Heart right ventricle (tissue), 16 donors: ENCODE measurements at places on chromosomes 2 and 18. TPM values are rescaled to one million over a fixed set of nuclear protein-coding genes. Genes with fewer than 3 reads are reported as not detected.
A peak's percentile ranks its signal among the peaks of the same experiment; 100 is the strongest.

GRCh38 chr18:32289483-32290075 is 99.7 kb downstream of the MEP1B start:
- no peak overlapping the region for H3K27ac ChIP-seq
- no peaks in the 10 kb centered on the region for H3K27me3 ChIP-seq
- peak; percentile 53 for DNase-seq
- H3K36me3 ChIP-seq: no peaks in the 10 kb centered on the region

- no peaks in the 10 kb centered on the region for H3K4me1 ChIP-seq
- H3K4me3 ChIP-seq: no peak overlapping the region
- no peak overlapping the region for H3K27ac ChIP-seq
- no peaks in the 10 kb centered on the region for H3K36me3 ChIP-seq
- H3K27me3 ChIP-seq: peaks cover 27% of the 10 kb centered on the region
- no peak for DNase-seq
Observed at GRCh38 chr2:460861-461260, 173.0 kb upstream of the ALKAL2 start.

DNA sequence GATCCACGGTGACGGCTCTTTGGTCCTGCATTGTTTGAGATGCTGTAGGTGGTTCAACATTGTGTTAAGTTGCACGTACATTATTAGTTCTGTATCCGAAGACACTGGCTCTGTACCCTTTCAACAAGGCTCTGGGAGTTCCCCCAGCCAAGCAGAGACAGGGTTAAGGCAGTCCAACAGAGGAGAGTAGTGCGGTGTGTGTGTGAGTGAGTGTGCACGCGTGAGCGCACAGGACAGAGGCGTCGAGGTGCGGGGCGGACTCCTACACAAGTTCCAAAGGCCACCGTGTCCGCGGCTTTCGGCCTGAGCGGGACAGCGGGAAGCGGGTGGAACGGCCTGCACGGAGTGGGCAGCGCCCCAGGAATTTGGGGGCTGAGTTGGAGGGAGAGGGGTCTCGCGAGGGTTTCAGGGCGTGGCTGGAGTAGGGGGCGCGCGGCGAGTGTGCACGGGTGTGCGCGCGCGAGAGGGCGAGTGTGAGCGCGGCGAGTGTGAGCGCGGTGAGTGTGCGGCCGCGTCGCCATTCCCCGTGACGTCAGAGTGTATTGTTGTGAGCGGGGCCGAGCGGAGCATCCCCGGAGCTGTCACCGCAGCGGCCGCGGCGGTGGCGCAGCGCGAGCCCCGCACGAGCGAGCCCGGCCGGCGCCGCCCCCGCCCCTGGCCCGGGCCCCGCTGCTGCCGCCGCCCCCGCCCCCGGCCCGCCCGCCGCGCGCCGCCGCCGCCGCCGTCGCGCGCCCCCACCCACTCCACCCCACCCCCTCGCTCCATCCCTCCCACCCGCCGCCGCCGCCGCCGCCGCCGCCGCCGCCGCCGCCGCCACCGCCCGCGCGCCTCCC is at the start of gene ASXL3:
Gene ASXL3 (plus strand): TSS at position 535 of the 833 bp plus-strand sequence. CDS start 413 bp downstream, outside the sequence.
- H3K27me3 ChIP-seq: no peaks in the 10 kb centered on the region
- peak within 1 kb of the TSS; percentile 94 for H3K27ac ChIP-seq
- no peaks in the 10 kb centered on the region for H3K4me1 ChIP-seq
- DNase-seq: peak; percentile 61
- peak within 1 kb of the TSS; percentile 76 for H3K4me3 ChIP-seq
- no peaks in the 10 kb centered on the region for H3K36me3 ChIP-seq

DNA sequence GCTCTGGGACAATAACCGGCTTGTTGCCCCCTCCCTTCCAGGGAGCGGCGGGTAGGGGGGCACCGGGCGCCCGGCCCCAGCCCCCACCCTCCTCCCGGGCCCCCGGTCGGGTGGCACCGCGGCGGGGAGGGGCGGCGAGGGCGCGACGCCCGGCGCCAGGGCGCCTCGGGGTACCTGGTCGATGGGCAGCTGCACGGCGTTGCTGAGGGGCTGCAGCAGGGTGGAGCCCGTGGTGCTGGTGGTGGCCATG is 193 bp downstream of the MBOAT2 start:
- no peaks in the 10 kb centered on the region for H3K27me3 ChIP-seq
- no peaks in the 10 kb centered on the region for H3K4me1 ChIP-seq

DNA sequence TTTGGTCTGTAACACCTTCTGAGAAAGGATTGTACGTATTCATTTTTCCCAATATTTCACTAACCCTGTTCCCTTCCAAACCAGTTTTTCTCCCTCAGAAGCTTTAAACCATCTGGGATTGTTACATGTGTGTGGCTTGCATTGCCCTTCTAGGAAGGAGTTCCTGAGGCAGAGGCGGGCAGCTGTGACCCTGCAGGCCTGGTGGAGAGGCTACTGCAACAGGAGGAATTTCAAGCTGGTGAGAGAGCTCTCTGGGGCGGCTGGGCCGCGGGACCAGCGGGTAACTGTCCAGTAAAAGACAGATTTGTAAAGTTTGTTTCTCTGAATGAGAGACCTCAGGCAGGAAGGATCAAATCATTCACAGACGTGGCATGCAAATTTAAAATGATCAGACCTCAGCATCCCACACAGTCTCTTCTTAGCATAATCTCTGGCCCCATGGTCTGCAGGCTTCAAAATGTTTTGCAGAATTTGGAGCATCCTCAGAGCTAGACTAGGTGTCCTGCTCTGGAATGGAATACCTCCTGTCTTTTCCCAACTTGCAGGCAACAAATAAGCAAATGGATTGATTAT is 40.2 kb upstream of the GPR17 start:
- no peaks in the 10 kb centered on the region for H3K27me3 ChIP-seq
- H3K36me3 ChIP-seq: no peaks in the 10 kb centered on the region
- no peaks in the 10 kb centered on the region for H3K4me1 ChIP-seq
- no peak overlapping the region for H3K27ac ChIP-seq
- no peak overlapping the region for H3K4me3 ChIP-seq

- no peak overlapping the region for H3K27ac ChIP-seq
- no peak overlapping the region for H3K4me3 ChIP-seq
- no peak for DNase-seq
- H3K27me3 ChIP-seq: no peaks in the 10 kb centered on the region
Observed at GRCh38 chr2:112339986-112340385, 64.6 kb downstream of the ZC3H6 start.

- DNase-seq: no peak
- no peak overlapping the region for H3K27ac ChIP-seq
- H3K4me1 ChIP-seq: peaks cover 28% of the 10 kb centered on the region
- H3K36me3 ChIP-seq: no peaks in the 10 kb centered on the region
- H3K27me3 ChIP-seq: peaks cover 3% of the 10 kb centered on the region
Observed at GRCh38 chr18:36314098-36314497, 16.6 kb downstream of the FHOD3 start.

GRCh38 chr2:124283096-124283495 is 258.0 kb downstream of the CNTNAP5 start:
- no peaks in the 10 kb centered on the region for H3K36me3 ChIP-seq
- no peak overlapping the region for H3K4me3 ChIP-seq
- DNase-seq: no peak
- H3K4me1 ChIP-seq: no peaks in the 10 kb centered on the region
- H3K27me3 ChIP-seq: no peaks in the 10 kb centered on the region
- no peak overlapping the region for H3K27ac ChIP-seq

- H3K4me3 ChIP-seq: no peak overlapping the region
- H3K27me3 ChIP-seq: no peaks in the 10 kb centered on the region
- no peaks in the 10 kb centered on the region for H3K4me1 ChIP-seq
- no peaks in the 10 kb centered on the region for H3K36me3 ChIP-seq
- no peak overlapping the region for H3K27ac ChIP-seq
Observed at GRCh38 chr2:121049131-121049530, 235.9 kb downstream of the TFCP2L1 start.

DNA sequence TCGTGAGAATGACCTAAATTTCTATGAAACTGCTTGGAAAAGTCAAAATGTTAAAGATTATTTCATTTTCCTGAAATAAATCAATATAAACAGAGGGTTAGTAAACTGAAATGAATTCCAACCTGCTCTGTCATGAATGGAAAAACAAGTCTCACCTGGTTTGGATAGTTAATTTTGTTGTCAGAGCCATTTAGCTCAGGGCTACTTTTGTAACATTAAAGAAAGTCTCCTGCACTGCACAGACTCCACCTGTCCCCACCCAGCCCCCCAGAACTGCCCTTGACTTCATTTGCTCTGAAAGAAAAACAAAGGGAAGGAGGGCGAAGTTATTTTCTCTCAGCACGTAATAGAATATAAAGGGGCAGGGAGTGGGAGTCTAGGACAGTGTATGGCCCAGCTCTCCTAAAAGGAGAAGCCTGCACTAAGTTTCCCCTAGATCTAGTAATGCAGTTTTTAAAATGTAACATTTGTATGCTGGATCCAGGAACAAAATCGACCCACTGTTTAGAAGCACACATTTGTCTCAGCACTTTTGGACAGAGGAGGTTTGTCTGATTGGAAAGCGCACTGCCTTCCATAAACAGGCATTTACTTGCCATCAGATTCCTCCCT is 54.2 kb upstream of the ACSL3 start:
- no peaks in the 10 kb centered on the region for H3K36me3 ChIP-seq
- DNase-seq: no peak
- H3K4me3 ChIP-seq: no peak overlapping the region
- H3K27me3 ChIP-seq: no peaks in the 10 kb centered on the region

DNA sequence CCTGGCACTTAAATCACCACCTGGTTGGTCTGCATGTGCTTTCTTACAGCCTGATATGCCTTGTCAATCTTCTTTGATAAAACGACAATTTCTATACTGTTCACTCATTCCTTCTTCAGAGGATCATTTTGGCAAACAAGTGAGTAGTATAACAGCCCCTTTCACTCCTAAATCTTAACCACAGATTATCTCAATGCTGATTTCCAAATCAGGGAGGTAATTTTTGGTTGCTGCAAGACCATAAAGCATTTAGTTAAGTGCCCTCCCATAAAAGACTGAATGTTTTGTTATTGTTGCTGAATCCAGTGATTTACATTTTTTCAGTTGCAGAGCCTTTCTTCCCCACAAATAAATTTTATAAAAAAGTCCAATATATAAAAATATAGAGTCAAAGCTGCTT is 129.2 kb upstream of the CYP26B1 start:
- H3K4me3 ChIP-seq: no peak overlapping the region
- no peaks in the 10 kb centered on the region for H3K27me3 ChIP-seq
- no peaks in the 10 kb centered on the region for H3K4me1 ChIP-seq
- H3K27ac ChIP-seq: no peak overlapping the region
- H3K36me3 ChIP-seq: no peaks in the 10 kb centered on the region

DNA sequence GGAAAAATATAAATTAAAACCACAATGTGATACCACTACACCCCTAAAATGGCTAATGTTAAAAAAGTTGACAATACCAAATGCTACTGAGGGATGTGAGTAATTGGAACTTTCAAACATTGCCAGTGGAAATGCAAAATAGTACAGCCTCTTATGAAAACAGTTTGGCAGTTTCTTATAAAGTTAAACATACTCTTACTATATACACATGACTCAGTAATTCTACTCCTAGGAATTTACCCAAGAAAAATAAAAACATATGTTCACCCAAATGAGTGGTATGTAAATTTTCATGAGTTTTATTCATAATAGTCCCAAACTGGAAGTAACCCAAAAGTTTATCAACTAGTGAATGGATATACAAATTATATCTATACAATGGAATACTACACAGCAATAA is 228.0 kb downstream of the CYP26B1 start:
- no peaks in the 10 kb centered on the region for H3K27me3 ChIP-seq
- H3K4me1 ChIP-seq: no peaks in the 10 kb centered on the region
- no peaks in the 10 kb centered on the region for H3K36me3 ChIP-seq
- no peak for DNase-seq
- no peak overlapping the region for H3K27ac ChIP-seq

GRCh38 chr2:43326101-43326825 is 99.9 kb upstream of the ZFP36L2 start:
- H3K4me1 ChIP-seq: peaks cover 55% of the 10 kb centered on the region
- H3K4me3 ChIP-seq: no peak overlapping the region
- no peaks in the 10 kb centered on the region for H3K36me3 ChIP-seq
- no peak for DNase-seq

- no peak overlapping the region for H3K4me3 ChIP-seq
- H3K27ac ChIP-seq: no peak overlapping the region
- no peaks in the 10 kb centered on the region for H3K27me3 ChIP-seq
- no peaks in the 10 kb centered on the region for H3K4me1 ChIP-seq
- no peaks in the 10 kb centered on the region for H3K36me3 ChIP-seq
Observed at GRCh38 chr2:38246105-38246504, 131.0 kb downstream of the ATL2 start.

- no peaks in the 10 kb centered on the region for H3K4me1 ChIP-seq
- no peak overlapping the region for H3K27ac ChIP-seq
- H3K27me3 ChIP-seq: no peaks in the 10 kb centered on the region
- H3K36me3 ChIP-seq: no peaks in the 10 kb centered on the region
- no peak for DNase-seq
Observed at GRCh38 chr2:141341444-141341843, 789.4 kb downstream of the LRP1B start.

DNA sequence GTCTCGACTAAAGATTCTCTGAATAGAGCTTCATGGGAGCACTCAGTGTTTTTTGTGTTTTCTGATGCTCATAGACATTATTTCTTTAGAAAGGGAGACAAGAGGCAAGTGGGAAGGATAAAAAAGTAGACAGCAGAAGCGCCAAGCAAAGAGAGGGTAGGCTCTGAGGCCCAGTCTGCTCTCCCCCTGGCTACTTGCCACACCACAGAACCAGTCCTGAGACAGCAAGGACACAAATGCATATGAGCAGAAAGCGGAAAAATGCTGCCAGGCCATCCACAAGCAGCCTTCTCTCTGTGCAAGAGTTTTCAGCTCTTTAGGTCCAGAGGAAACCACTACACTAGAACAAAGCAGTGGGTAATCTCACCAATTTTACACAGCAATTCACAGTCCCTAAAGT is 285.4 kb downstream of the ZNF521 start:
- H3K4me3 ChIP-seq: no peak overlapping the region
- no peak overlapping the region for H3K27ac ChIP-seq
- no peaks in the 10 kb centered on the region for H3K27me3 ChIP-seq
- H3K36me3 ChIP-seq: no peaks in the 10 kb centered on the region

- H3K4me1 ChIP-seq: no peaks in the 10 kb centered on the region
- H3K36me3 ChIP-seq: no peaks in the 10 kb centered on the region
- DNase-seq: no peak
- no peak overlapping the region for H3K4me3 ChIP-seq
Observed at GRCh38 chr18:73897517-73897916, 250.1 kb downstream of the FBXO15 start.

- no peak overlapping the region for H3K27ac ChIP-seq
- peaks cover 21% of the 10 kb centered on the region for H3K4me1 ChIP-seq
- no peak overlapping the region for H3K4me3 ChIP-seq
- no peaks in the 10 kb centered on the region for H3K36me3 ChIP-seq
- H3K27me3 ChIP-seq: no peaks in the 10 kb centered on the region
Observed at GRCh38 chr2:169693360-169693759, 845 bp downstream of the CFAP210 start.

MATN3 gene
- total RNA-seq: 0.11 TPM

LIMS3 gene
- 4.9 TPM for total RNA-seq

SERPINB4 gene
- total RNA-seq: not detected

IL37 gene
- total RNA-seq: not detected

MC5R gene
- total RNA-seq: not detected

NEB gene
- total RNA-seq: 3.3 TPM
